ENCODE measurements at places on chromosomes 16 and 17.

GRCh38 chr16:27231692-27232060 lies 28.4 kb downstream of the KDM8 start:
- DNase-seq: no peak

DNA sequence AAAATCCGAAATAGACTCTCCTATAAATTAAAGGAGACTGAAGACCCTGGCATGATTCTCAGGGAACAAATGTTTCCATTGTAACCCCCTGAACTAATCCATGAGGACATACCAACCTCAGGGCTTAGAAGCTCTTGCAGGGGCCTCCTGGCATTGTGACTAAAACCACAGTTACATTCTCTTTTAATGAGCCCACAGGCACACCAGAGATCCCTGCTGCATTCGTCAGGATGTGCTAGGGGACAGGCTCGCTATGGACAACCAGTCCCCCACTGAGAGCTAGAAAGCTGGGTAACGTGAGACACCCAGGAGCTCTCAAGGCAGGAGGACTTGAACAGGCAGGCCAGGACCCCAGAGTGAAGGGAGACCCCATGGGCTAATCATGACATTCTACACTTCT lies 140.6 kb upstream of the TNRC6C start:
- DNase-seq: peak; percentile 60

DNA sequence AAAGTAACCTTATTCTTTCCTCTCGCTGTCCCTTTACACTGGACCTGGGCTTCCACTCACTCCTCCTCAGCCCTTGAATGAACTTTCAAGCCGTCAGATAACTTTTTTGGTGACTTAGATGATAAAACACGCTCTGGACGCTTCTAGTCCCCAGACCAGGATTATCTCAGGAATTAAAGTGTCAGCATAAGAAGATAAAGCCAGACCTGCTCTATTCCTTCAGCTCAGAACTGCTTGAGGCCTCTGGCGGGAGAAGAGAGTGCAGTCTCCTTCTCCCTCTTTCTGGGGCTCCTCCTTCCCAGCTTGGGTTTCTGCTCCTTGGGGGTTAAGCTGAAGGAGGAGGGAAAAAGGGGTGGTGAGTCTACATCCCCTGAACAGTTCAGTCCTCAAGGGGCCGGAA lies 6.6 kb downstream of the LPO start:
- no peak for DNase-seq

DNA sequence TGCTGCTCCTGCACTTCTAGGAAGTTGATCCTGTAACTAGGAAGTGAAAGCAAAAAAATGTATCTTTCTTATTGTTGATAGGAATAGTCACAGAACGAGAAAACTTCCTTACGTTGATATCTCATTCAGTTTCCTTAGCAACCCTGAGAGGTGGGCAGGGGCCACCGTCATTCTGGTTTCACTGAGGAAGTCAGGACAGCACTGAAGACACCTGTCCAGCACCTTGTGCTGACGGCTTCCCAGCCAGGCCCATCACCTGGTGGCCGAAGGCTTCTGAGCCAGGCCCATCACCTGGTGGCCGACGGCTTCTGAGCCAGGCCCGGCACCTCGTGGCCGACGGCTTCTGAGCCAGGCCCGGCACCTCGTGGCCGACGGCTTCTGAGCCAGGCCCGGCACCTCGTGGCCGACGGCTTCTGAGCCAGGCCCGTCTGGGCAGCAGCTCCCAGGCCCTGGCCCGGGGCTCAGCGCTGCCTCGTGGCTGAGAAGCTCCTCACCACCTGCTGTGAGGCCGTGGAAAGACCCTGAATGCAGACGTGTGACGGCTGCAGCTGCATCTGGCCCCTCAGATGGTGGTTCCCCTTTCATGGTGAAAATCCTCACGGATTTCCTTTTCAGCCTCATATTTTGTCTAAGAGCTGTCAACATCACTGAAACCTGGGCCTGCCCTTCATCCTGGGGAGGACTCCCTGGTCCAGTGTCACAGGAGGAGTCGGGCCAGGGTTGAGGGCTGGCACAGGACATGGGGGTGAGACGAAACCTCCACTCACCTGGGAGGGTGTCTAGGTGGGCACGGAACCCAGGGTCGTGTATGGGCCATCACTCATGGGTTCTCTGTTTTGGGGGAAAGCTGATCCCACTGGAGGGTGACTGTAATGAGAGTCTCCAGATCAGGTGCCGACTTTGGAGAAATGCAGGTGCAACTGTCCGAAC lies 33.0 kb upstream of the ZNF750 start:
- no peak for DNase-seq

DNA sequence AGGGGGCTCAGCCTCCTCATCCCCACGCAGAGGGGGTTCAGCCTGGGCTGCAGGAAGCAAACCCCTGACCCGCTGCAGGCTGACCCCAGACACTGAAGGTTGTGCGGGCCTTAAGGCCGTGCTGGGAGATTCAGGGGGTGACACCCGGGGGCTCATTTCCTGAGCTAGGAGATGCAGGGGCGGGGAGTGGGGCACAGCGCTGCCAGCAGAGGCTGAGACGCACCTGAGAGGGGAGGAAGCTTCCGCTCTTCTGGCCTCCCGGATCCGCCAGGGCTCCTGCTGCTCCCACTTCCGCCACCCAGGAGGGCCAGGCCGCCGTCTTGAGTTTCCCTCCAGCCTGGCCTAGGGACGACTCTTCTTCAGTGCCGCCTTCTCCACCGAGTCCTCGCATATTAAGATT lies 173.2 kb upstream of the FOXF1 start:
- no peak for DNase-seq

DNA sequence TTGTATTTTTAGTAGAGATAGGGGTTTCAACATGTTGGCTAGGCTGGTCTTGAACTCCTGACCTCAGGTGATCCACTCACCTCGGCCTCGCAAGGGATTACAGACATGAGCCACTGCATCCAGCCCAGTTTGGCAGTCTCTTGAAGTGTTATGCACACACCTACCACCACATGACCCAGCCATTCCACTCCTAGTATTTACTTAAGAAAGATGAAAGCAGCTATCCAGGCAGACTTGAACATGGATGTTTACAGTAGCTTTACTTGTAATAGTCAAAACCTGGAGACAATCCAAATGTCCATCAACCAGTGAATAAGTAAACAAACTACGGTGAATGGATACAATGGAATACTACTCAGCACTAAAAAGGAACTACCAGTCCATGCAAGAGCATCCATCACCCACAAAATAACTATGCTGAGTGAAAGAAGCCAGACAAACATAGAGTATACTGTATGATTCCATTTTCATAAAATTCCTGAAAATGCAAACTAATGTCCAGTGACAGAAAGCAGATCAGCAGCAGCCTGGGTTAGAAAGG lies 37.8 kb upstream of the RASD1 start:
- DNase-seq: no peak

- no peak for DNase-seq
Measured at GRCh38 chr16:79811541-79811940, 211.0 kb upstream of the MAF start.

DNA sequence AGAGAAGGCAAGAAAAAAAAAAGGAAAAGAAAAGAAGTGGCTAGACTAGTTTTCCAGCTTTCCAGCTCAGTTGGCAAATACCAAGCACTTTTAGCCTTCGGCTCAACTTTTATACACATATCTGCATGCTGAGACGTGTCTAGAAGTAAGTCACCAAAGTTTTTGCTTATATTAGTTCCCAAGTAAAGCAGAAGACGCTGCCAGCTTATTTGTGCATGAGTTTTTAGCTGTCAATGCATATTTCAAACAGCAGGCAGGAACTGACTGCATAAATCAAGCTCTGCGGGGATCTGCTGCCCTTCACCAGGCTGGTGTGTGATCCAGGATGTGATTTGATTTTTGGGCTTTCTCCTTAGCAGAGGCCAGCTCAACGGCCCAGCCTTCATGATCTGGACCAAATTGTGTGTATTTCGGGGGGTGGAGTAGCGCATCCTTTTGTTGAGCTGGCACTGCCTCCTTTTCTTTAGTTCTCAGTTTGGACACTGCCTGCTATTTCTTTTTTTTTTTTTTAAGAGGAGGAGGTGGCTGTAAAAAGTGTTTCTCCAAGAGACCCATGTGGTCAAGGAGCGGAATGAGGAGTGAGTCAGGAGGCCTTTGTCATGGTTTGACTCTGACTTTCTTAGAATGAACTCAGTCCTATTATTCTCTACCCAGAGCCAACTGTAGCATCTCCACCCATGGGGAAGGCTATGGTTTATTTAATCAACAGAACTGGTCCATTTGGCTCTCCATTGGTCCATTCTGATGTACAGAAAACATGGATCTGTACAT lies 162.6 kb upstream of the XYLT1 start:
- DNase-seq: peak; percentile 46

GRCh38 chr17:59368218-59368857 lies 36.9 kb downstream of the YPEL2 start:
- no peak for DNase-seq

GRCh38 chr16:61306204-61306603 lies 730.0 kb downstream of the CDH8 start:
- DNase-seq: no peak

- no peak for DNase-seq
Measured at GRCh38 chr17:62925267-62925836, 40.7 kb upstream of the TANC2 start.

DNA sequence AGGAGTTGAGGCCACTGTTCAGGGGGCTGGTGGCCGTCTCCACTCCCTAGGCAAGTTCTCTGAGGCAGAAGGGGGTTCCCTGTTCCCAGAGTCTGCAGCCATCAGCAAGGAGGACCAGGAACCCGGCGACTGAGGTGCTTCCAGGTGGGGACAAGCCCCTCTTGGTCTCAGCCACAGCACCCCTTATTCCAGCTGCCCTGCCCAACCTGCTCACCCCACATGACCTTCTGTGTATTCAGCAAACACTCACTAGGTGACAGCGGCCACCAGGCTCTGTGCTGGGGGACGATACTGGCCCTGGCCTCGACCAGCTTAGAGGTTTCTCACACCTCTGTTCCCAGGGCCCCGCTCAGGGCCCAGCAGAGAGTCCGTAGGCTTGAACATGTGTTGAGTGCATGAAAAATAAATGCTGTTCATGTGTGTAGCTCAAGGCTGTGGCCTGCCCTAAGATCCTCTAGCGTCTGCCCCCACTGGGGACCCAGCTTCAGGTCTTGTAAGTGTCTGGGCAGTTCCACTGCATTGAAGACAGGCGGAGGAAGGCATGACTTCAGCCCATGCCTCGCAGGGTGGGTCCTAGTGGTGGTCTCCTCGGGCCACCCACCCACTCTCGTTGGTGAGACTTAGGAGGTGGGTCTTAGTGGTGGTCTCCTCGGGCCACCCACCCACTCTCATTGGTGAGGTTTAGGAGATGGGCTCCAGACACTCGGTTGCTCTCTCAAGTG lies 44.2 kb downstream of the NT5M start:
- DNase-seq: no peak

DNA sequence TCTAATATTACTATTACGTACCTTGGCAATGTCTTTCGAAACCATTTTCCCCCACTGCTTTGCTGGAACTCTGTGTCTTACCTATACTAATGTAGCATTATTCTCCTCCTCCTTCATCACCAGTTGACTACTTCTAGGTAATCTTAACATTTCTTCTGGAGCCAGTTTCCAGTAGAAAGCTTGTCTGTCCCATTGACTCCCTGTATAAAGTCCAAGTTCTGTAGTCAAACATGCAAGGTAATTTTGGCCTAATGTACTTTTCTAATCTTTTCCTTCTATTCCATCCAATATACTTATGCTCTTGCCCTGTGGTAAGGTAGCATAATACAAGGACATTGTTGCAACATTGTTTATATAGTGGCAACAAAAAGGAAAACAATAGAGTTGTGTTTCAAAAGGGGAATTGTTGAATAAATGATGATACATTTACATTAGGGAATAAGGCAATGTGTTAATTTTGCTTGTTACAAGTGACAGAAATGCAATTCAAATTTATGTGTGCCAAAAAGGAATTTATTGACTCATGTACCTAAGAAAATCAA lies 27.9 kb downstream of the OMG start:
- DNase-seq: no peak

DNA sequence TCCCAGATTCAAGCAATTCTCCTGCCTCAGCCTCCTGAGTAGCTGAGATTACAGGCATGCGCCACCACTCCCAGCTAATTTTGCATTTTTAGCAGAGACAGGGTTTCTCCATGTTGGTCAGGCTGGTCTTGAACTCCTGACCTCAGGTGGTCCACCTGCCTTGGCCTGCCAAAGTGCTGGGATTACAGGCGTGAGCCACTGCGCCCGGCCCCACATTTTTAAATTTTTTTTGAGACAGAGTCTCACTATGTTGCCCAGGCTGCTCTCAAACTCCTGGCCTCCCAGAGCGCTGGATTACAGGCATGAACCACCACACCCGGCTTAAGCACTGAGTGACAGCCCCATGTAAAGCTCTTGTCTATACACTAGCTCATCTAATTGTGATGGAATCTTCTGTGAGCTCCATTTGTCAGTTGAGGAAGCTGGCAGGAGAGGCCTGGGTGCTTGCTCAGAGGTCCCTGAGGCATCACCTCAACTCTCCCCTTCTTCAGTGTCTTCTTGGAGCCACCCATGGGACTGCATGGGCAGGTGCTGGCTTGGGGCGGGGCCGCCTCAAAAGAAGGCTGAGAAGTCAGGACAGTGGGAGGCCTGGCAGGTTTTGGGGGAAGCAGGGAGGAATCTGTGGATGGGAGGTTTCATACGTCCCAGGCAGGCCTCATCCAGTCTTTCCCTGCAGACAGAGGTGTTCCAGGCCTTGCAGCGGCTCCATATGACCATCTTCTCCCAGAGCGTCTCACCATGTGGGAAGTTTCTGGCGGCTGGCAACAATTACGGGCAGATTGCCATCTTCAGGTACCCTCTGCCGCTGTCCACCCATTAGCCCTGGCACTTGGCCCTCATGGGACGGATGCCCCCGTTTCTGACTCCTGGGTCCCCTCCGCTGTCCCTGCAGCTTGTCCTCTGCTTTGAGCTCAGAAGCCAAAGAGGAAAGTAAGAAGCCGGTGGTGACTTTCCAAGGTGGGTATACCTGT lies 1.5 kb downstream of the THOC6 start:
- DNase-seq: no peak

GRCh38 chr17:79080349-79080748 lies 5.7 kb downstream of the ENGASE start:
- DNase-seq: no peak

DNA sequence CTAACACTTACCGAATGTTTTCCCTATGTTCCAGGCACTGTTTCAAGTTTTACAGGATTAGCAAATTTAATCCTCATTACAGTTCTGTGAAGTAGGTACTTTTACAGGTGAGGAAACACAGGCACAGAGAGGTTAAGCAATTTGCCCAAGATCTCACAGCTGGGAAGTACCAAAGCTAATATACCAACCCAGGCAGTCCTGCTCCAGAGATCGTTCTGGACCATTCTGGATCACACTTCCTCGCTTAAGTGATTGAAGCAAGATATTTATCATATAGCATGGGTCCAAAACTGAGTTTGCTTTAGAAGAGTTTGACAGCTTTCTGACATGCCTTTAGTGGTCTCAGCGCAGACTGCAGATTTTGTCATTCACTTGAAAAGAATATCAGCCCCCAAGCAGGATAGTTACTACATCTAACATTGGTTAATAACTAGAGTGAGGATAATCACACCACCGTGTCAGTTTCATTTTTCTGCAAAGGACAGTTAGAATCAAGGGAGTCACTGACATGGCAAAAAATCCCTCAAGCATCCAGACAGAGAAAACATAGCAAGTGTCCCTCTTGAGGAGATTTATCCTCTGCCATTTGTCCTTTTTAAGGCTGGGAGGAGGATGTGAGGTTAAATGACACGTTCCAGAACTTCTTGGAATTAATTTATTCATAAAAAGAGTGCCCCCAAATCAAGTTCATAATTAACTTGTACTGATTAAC lies 5.1 kb downstream of the HS3ST3B1 start:
- no peak for DNase-seq

Measured in EH (cell line).